ENCODE measurements at places on chromosomes 1 and 21.

DNA sequence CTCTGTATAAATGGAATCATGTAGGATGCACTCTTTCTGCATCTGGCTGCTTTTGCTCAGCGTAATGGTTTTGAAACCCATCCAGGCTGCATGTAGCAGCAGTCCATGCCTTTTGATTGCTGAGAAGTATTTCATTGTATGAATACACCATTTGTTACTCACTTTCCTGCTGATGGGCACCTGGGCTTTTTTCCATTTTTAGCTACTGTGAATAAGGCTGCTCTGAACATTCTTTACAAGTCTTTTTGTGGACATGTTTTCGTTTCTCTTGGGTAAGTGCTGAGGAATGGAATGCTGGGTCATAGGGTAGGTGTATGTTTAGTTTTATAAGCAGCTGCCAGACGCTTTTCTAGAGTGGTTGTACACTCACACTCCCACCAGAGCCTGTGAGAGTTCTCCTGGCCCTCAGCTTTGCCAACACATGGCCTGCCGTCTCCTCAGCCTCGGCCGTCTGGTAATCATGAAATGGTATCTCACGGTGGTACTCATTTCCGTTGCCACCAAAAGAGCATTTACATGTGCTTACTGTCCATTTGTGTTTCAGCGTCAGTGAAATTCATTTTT is 22.7 kb downstream of the SLX9 start:
- no peak for DNase-seq

- no peak for DNase-seq
These were observed 52.7 kb downstream of the MIGA1 start for GRCh38 chr1:77831976-77832711.

- DNase-seq, result no peak
These were observed 18.2 kb downstream of the SMAP2 start for GRCh38 chr1:40391688-40392145.

DNA sequence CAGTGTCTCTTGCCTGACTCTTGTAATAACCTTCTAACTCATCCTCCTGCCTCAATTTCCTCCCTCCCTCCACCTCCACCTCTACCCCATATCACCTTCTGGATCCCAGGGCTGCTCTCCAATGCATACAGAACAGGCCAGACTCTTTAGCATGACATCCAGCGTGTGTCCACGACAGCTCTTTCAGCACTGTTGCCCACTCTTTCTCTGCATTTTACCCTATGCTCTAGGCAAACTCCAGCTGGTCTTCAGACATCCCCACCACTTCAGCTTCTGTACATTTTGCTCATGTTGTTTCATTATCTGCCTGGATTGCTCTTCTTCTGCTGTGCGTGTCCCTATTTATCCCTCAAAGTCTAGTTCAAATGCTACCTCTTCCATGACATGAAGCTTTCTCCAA is 4.8 kb downstream of the INKA2 start:
- DNase-seq, result no peak

Measured in activated CD8-positive, alpha-beta memory T cell treated with anti-CD3 and anti-CD28 coated beads for 4 hours (primary cell).